ENCODE measurements at places on chromosomes 6 and 20. TPM values are rescaled to one million over a fixed set of nuclear protein-coding genes. Genes with fewer than 3 reads are reported as not detected.

DNA sequence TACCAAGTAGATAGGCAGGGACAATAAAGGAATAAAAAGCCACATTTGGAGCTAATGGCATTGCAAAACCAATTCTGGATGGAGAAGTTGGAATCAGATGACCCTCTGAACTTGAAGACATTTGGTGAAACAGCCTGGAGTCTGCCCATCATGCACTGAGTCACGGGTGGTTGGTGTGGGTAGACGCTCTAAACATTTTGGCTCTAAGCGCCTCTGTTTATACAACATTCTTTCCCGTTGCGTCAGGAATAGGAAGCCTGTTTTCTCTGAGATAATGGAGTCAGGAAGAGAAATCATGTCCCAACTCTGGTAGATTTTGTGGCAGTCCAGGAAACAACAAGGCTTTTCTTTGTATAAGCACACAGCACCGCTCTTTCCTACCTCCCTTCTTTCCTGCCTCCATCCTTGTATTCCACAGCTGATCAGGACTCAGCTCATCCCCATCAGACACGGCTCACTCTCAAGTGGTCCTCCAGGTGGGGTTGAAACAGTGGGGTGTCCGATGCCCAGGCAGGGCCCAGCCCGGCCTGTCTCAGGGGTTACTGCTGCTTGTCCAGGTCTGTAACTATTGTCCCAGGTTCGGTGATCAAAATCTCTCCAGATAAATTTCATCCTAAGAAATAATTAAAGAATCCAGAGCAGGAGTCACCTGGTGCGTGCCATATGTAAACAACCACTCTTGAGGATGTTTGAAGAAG lies 12.1 kb upstream of the RAMACL start:
- peak; percentile 81 for DNase-seq

GRCh38 chr20:588932-589672 lies 21.0 kb downstream of the TCF15 start:
- DNase-seq: no peak

DNA sequence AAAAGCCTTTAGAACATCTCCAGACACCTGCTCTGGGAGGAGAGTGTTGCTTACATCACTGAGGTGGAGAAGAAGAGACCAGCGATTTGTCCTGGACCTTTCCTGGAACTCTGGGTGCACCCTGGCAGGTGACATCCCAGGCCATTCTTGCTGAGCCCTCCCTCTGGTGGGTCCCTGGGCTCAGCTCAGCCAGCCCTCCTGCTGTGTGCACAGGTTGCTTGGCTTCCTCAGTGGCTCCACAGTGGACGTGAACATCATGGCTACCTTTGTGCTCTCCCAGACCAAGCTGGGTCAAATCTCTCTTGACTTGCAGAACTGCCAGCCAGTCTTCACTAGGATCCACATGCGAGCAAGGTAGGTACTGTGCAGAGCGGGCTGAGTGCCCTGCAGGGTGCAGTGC lies 19.9 kb upstream of the BPIFA2 start:
- DNase-seq: no peak

DNA sequence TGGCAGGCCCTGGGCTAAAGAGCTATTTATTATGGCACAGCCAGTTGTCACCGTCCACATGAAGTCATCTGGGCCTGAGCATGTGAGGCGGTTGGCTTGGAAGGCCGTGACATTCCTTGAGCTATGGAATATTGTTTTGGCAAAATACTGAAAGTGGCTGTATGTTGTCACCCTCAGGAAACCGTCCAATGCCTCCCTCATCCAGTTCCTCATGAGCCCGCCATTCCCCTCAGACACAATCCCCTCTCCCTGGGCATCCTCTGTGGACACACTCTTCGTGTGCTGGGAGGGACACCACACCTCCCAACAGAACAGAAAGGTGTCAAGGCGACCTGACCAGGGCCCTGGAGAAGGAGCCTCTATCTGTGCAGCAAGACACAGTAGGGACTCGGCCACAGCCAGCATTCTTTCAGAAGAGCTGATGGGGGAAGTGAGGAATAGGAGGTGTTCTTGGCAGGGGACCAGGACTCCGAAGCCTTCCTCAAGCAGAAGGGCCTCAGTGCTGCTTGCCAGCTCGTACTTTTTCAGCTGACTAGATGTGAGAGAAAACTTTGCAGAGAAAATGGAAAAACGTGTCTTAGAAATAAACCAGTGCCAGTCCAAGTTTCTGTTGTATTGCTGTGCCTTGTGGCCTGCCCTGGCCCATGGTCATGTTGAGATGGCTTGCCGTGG lies 120.5 kb downstream of the SOD2 start:
- no peak for DNase-seq

Gene MYMX
- not detected for polyA plus RNA-seq

DNA sequence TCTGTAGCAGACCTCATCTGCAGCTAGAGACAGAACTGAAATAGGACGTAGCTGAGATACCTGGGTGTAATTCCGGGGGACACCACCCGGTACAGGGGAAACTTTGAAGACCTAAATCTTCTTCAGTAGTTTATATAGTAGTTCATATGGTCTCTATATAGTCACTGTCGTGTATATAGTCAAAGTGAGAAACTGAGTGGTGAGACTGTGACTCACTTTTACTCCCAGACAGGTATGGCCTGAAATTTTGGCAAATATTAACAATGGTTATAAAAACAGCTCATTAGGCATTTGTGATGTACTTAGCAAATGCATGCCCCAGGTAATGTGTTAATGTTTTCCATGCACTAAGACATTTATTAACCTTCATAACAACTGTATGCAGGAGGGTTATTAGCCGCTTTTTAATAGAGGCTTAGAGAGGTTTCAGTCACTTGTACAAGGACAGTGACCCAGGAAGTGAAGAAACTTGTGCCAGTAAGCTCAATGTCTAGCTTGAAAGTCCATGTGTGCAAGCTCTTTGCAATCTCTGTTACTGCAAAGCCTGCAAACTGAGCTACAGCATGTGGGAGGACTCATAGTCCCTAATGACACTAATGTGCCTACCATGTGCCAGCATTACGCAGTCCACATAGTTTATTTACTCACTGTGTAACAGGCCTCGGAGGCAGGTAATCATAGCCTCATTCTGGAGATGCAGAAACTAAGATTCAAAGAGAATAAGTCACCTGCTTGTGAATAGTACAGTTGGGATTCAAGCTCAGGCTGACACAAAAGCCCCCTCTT lies 165.4 kb upstream of the CHD6 start:
- no peak for DNase-seq

- DNase-seq: no peak
Observed at GRCh38 chr20:59153832-59154231, 9.8 kb upstream of the ZNF831 start.

Data from AG04450 (cell line).